Activated CD8-positive, alpha-beta T cell treated with anti-CD3 and anti-CD28 coated beads, Interleukin-2, amount 10 ng/mL, durations not matched to agents 7 days and 5 days (primary cell): ENCODE measurements at places on chromosomes 7 and 10.

DNA sequence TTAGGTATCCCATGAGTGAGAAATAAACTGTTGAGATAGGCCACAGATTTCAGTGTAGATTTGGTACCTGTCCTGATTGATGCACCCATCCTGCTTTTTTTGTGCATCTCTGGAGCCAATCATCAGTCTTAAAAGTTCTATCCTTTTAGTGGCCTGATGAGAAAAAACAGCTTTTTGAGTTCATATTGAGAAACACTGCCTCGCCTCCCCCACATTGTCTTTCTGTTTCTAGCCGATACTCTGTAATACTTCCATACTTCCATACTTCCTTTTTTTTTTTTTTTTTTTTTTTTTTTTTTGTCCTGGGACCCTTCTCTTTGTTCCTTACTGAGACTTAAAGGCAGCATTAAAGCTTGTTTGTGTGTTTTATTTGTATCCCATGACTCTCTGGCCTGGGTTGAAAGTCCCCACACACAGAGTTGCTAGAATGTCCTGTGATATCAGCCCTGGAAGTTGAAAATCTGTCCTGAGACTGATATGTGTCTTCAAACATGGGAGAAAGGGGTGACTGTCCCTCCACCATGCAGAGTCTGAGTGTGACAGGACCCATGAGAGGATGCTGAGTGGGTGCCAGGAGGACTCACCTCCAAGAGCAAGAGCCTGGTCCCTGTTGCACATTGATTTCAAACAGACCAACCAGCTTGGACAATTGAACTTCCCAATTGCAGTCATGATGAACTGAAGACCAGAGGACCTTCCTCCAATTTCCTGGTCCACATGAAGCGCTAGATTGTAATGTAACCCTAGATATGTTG is 5.7 kb downstream of the ZNF22 start:
- no peaks in the 10 kb centered on the region for H3K27me3 ChIP-seq
- no peak for DNase-seq
- H3K36me3 ChIP-seq = peaks cover 45% of the 10 kb centered on the region
- no peak overlapping the region for H3K27ac ChIP-seq

DNA sequence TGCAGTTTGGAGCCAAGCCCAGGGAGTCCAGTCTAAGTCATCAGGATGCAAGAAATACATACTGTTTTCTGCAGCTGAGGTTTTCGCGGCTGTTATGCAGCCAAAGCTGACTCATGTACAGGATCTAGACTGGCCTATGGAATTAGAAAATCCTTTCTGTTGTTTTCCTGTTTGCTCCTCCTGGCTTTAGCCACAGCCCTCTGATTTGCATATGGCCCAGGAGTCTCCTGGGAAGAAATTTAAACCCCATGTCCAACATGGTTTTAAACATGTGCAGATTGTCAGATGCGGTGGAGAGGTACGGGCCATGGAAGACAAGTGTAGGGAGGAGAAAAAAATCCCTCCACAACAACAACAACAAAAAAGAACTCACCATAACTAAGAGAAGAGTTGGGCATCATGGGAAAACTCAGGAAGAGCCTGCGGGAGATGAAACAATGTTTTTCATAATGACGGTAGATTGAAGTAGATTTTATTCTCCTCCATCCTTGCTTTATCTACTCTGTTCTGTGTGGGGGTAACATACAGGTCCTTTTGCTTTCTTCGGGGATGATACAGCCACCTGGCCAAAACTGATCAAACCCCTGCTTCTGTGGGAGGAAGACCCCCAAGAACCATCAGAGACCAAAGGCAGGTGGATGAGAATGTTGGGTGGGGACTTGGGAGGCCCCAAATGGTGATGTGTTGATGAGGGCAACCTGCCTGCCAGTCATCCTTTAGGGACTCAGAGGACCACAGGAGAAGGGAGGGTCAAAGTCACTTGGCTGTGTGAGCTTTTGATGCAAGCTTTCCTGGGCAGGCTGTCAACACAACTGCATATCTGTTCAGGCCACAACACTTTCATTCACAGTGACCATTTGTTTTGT is 29.8 kb upstream of the GNA12 start:
- no peak overlapping the region for H3K4me3 ChIP-seq
- H3K27ac ChIP-seq = peak overlapping the region; percentile 74
- no peaks in the 10 kb centered on the region for H3K36me3 ChIP-seq
- H3K27me3 ChIP-seq = peaks cover 2% of the 10 kb centered on the region
- H3K4me1 ChIP-seq = peaks cover 47% of the 10 kb centered on the region
- DNase-seq = no peak

- no peak overlapping the region for H3K27ac ChIP-seq
- H3K4me1 ChIP-seq = no peaks in the 10 kb centered on the region
- no peak for DNase-seq
- H3K4me3 ChIP-seq = no peak overlapping the region
- H3K27me3 ChIP-seq = no peaks in the 10 kb centered on the region
These were observed 125.3 kb downstream of the RAB11FIP2 start for GRCh38 chr10:117921421-117921820.

- peaks cover 86% of the 10 kb centered on the region for H3K36me3 ChIP-seq
- H3K4me1 ChIP-seq = peaks cover 80% of the 10 kb centered on the region
- H3K27me3 ChIP-seq = no peaks in the 10 kb centered on the region
- H3K4me3 ChIP-seq = no peak overlapping the region
- no peak for DNase-seq
- H3K27ac ChIP-seq = peak overlapping the region; percentile 58
These were observed 7.9 kb downstream of the STAM start for GRCh38 chr10:17651896-17652295.

GRCh38 chr7:36677769-36678437 is 46.4 kb downstream of the AOAH start:
- H3K27me3 ChIP-seq = no peaks in the 10 kb centered on the region
- peaks cover 53% of the 10 kb centered on the region for H3K4me1 ChIP-seq
- H3K36me3 ChIP-seq = peaks cover 40% of the 10 kb centered on the region
- peak overlapping the region; percentile 51 for H3K4me3 ChIP-seq
- H3K27ac ChIP-seq = peak overlapping the region; percentile 89

- DNase-seq = no peak
- no peaks in the 10 kb centered on the region for H3K36me3 ChIP-seq
- H3K27ac ChIP-seq = no peak overlapping the region
- no peaks in the 10 kb centered on the region for H3K27me3 ChIP-seq
These were observed 92.1 kb upstream of the IMMP2L start for GRCh38 chr7:111654343-111654742.
